Esophagus muscularis mucosa (tissue), 4 donors: ENCODE measurements at places on chromosomes 4 and X. TPM values are rescaled to one million over a fixed set of nuclear protein-coding genes. Genes with fewer than 3 reads are reported as not detected.

Gene ZNF518B
- 29.1 TPM for total RNA-seq

Gene GJB1
- total RNA-seq: 0.19 TPM

DNA sequence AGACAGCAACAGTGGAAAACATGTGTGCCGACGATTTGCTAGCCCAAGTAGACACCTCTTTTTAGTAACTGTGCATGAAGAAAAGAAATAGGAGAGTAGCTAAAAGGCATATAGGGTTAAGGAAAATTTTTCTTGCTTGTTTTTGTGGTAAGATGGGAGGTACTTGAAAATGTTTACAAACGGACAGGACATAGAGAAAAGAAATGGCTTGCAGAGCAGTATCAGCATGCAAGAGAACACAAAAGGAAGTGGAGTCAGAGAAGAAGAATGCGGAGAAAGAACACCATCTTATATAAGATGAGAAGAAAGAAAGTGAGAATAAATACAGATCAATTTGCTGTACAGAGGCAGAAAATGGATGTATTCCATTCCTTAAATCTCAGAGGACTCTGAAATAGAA lies 263.7 kb upstream of the ETNPPL start:
- DNase-seq: no peak

DNA sequence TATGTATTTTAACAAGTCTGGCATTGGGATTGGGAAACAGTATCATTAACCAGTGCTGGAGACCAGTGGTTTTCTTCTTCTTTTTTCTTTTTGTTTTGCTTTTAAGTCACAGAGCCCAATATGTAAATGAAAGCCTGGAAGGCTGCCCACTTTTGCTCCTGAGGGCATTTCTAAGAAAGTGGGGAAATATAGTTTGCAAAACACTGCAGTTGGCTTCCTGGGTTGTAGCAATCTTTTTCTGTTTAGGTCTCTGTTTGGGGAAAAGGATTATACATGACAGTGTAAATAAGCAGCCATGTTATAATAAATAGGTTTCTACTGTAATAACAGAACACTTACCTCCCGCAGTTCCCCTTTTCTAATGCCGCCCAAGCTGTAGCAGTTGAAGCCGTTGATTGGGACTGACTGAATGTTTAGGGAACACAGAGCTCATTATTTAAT lies 105.5 kb downstream of the TMEM164 start:
- DNase-seq: no peak

GRCh38 chrX:2521927-2522386 lies 21.2 kb upstream of the DHRSX start:
- no peak for DNase-seq

DNA sequence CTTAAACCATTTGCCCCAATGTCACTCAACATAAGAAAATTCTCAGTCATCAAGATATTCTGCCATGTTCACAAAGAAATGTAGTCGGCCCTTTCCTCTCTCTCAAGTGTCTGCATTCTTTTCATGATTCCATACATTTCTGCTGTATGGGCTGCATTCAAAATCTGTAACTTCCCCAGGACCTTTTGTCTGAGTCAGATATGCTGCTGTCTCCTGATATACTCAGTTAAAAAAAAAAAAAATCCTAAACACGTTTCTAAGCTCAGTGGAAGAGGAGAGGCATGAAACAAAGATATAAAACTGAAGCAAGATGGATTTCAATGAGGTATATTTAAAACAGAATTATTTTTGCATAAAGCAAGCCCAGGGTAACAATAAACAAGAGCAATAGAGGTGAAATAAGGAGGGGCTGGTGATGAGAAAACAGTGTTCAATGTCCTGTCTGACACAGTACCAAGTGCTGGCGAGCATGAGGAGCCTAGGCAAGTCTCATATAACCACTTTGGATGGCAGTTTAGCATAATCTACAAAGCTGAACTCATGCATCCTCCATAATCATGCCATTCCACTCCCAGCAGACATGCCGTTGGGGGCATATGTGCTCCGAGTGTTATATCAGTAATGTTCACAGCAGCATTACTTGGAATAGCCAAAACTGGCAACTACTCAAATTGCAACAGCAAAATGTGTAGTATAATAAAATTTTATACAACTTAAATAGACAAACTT lies 76.7 kb downstream of the MANBA start:
- no peak for DNase-seq

DNA sequence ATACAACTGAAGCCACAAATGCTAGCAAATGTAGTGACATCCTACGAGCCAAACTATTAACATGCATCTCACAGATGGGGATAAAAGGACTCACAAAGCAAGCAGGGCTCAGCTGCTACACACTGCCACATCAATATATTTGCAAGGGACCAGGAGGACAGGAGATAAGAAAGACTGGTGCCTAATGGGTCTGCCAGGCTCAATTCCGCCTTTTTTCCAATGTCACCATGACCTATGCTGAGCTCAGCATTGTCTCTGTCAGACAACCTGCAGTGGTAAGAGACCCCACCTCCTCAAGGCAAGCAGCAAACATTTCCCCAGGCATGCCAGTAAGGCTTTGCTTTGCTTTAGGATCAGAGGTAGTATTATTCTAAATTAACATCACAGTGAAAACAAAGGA lies 435 bp downstream of the DCX start:
- DNase-seq: no peak

DNA sequence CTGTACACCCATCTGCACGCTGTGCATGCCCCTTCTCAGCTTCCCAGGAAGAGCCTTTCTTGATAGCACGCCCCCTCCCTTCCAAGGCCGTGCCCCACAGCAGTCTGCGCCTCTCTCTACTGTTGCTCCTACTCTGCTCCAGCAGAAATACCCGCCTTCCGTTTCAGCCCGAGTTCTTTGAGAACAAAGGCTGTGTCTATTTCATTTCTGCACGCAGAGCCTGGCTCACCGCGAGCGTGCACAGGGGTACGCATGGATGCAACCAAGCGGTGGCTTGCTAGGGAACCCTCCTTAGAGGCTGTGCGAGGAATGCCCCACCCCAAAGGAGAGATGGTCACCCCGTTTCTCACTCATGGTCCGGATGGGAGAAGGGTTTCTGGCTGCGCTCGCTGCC lies 485 bp downstream of the AADAT start:
- DNase-seq: no peak

GRCh38 chr4:175906384-175906783 lies 94.3 kb upstream of the GPM6A start:
- DNase-seq: no peak

DNA sequence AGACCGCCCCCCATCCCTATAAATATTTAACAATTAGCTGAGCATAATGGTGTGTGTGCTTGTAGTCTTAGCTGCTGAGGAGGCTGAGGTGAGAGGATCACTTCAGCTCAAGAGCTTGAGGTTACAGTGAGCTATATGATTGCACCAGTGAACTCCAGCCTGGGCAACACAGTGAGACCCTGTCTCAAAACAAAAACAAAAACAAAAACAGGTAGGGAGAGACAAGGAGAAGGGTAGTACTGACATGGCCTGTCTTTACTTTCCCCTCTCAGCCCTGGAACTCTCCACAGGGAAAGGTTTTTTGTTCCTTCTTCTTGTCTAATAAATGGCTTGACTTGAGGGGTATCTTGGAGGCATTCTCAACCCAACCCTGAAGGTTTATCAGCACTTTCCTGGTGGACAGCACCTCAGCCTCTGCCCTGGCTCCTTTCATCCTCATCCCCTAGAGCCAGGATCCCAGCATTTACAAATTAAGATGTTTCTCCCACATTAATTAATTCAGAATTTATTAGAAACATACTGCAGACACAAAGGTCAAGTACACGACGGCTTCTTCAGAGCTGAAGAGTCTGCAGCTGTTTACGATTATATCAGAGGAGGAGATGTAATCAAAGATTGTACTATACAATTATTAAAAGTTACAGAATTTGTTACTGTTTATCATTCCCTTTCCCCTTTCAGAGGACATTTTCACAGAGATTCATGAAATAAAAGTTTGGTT lies 131.8 kb downstream of the AFF1 start:
- DNase-seq: no peak
